Right cardiac atrium (tissue), 5 donors: ENCODE measurements at places on chromosomes 6 and 20. TPM values are rescaled to one million over a fixed set of nuclear protein-coding genes. Genes with fewer than 3 reads are reported as not detected.

MEP1A gene
- not detected for total RNA-seq

GRCh38 chr6:24257282-24257681, 100.6 kb downstream of the DCDC2 start:
- DNase-seq: no peak

GRCh38 chr20:48626226-48626937, 201.4 kb downstream of the PREX1 start:
- DNase-seq: no peak

DNA sequence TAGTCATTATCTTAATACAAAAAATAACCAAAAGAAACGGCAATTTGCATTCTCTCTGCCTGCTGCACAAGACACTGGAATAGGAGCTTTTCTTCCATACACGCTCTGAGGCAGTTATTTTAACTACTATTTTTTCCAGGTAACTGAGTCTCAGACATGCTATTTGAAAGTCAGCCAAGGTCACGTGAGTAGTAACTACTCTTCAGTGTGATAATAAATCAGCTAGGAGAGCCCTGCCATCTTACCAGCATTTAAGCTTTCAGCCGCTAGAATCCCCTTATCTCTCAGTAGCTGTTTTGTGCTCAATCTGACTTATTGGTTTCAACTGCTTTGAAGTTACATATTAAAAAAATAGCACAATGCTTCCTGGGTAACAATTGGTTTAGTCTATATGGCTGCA, 84.5 kb downstream of the NRN1 start:
- DNase-seq: no peak

- no peak for DNase-seq
These were observed 34.7 kb downstream of the CD24 start for GRCh38 chr6:106939848-106940247.

GRCh38 chr20:46200582-46201570, 82.8 kb downstream of the CD40 start:
- peak; percentile 57 for DNase-seq

DNA sequence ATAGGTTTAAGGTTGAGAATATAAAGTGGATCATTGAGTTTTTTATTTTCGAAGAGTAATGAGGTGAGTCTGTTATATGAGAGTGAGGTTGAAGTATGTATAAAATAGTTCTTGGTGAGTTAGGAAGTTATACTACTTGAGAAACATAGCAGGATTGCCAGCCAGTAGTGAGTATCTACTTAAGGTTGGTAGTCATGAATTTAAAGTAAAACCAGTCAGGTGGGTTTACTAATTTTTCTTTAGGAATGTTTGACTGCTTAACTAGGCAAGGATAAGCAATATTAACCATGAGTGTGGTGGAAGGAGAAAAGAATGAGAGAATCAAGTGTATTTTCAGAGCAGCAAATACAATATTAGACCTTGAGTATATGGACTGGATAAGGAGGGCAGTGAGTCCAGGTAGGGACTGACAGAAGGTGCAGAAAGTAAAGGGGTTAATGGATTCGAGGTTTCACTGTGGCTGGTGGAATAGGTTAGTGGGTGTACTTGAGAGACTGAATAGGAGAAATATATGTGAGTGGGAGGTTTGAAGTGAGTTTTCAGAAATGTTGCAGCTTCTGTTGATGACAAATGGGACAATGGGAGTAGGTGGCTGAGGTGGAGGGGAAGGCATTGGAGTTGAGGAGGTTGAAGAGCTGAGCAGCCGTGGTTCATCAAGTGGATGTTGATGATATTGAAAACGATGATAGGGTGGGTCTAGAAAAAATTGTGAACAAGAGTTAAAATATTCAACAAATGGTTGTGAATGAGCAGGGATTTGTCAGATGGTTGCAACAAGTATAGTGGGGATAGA, 232.5 kb upstream of the ASCC3 start:
- no peak for DNase-seq

- DNase-seq: no peak
These were observed 13.3 kb upstream of the RIPOR2 start for GRCh38 chr6:24949020-24949569.

SPEF1 gene
- 0.50 TPM for total RNA-seq

CASP8AP2 gene
- 16.0 TPM for total RNA-seq

- DNase-seq: no peak
These were observed 57.9 kb downstream of the SAMD5 start for GRCh38 chr6:147566244-147566898.

DNA sequence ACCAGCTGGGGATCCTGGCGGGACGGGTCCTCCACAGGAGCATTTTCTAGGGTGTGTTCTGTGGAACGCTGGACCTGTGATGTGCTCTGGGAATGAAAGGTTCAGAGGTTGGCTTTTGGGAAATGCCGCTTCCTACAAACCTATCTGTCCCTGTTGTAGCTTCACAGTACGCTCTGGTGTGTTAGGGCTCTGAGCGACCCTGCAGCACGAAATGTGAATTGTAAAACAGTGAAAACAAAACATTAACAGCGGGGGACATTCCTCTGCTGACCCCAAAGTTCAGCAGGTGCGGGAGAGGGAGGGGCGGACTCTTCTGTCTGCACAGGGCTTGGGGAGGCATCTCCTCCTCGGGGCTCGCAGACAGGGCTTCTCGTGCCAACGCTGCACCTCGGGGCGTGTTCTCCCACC, 155.9 kb downstream of the NRN1 start:
- DNase-seq: no peak

ASIP gene
- 0.67 TPM for total RNA-seq

PBOV1 gene
- total RNA-seq: not detected

MICB gene
- 1.6 TPM for total RNA-seq

DNA sequence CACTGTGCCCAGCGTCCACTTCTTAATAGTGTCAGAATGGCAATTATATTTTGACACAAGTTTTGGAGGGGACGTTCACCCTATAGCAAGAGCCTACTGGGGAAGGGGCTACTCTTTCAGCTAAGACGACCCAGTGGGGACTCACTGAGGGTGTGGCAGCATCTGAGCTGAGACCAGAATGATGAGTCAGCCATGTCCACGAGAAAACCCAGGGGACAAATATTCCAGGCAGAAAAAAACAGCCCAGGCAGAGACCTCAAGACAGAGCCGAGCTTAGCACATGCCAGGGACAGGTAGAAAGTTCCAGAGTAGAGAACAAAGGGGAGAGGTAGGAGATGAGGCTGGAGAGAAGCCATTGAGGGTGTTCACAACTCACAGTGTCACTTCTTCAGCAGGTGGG, 11.2 kb downstream of the CNBD2 start:
- DNase-seq: no peak

GRCh38 chr6:142702501-142703460, 242.2 kb downstream of the HIVEP2 start:
- DNase-seq: peak; percentile 69

DNA sequence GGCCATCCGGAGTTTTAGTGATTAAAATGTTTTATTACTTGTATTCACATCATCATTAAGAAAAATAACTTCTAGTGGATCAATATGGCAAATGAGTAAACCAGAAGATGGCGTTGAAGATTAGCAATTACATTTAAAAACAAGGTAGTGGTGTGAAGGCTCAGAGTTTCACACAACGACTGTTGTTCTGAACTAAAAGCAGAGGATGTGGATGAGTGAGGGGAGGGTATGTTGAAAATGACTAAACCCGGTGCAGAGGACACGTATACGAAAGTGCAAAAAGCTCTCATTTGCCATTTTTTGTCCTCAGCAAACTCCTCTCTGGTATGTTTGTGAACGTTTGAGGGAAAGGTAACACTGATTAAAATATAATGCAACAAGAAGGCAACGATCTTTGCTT, 1.9 kb upstream of the IRF4 start:
- DNase-seq: no peak

CD2AP gene
- 12.1 TPM for total RNA-seq

GRCh38 chr6:29791786-29792122, 35.9 kb upstream of the HLA-G start:
- peak; percentile 33 for DNase-seq

EPPIN gene
- total RNA-seq: 0.09 TPM

GRCh38 chr6:71349395-71349794, 60.8 kb downstream of the OGFRL1 start:
- no peak for DNase-seq

DNA sequence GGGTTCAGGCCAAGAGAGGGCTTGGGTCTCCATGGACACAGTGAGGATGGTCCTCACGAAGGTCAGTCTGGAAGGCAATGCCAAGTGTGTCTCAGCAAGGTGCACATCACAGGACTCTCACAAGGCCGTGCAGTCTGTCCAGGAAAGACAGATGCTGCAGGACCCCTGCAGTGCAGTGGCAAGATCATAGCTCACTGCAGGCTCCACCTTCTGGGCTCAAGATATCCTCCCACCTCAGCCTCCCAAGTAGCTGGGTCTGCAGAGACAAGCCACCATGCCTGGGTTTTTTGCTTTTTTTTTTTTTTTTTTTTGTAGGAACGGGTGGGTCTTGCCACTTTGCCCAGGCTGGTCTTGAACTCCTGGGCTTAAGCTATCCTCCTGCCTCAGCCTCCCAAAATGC, 26.4 kb downstream of the ZMYND8 start:
- DNase-seq: no peak

MKKS gene
- total RNA-seq: 25.5 TPM

DNA sequence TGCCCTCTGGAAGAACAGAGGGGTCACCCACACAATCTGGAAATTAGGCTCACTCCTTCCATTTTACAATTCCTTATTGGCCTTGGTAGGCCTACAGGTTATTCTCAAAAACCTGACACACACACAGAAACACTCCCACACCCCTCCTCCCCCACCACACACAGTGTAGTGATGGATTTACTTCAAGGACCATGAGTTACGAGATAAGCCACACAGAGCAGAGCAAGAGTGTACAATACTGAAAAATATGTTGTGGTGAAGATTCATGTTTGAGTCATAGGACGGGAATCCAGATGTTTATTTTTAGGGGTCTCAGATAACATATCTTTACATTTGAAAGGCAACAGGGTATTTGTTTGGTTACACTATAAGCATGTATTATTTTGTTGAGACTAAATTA, 291.9 kb downstream of the PLCB1 start:
- DNase-seq: no peak

SIRPB1 gene
- total RNA-seq: 7.2 TPM

- DNase-seq: no peak
These were observed 6.4 kb upstream of the COL9A1 start for GRCh38 chr6:70309243-70309642.

GRCh38 chr6:82113231-82113630, 134.3 kb downstream of the IBTK start:
- DNase-seq: no peak

RHAG gene
- 1.3 TPM for total RNA-seq

MLN gene
- total RNA-seq: not detected

DNA sequence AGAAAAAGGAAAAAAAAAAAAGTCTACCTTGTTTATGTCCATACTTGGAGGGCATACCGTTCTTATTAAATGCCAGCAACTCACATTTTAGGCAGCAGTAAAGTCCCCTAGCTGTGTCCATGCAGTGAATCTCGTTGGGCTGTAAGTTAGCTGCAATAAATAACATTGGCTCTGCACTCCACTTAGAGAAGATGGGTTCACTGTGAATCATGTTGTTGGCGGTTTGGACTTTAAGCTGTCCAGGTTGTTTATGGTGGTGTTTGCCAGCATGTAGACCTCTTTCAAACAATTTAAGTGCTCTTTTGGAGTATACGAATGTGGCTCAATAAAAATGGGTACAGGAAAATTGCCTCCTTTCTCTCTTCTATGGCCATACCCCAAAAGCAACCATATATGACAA, 127.4 kb downstream of the ZNF217 start:
- DNase-seq: no peak

SLC17A3 gene
- total RNA-seq: 0.34 TPM

GRCh38 chr6:36413489-36414480, 26.3 kb upstream of the ETV7 start:
- no peak for DNase-seq

GRCh38 chr20:6954219-6954618, 186.7 kb downstream of the BMP2 start:
- no peak for DNase-seq

GRCh38 chr6:151154418-151154817, 85.3 kb upstream of the AKAP12 start:
- DNase-seq: peak; percentile 88

DNA sequence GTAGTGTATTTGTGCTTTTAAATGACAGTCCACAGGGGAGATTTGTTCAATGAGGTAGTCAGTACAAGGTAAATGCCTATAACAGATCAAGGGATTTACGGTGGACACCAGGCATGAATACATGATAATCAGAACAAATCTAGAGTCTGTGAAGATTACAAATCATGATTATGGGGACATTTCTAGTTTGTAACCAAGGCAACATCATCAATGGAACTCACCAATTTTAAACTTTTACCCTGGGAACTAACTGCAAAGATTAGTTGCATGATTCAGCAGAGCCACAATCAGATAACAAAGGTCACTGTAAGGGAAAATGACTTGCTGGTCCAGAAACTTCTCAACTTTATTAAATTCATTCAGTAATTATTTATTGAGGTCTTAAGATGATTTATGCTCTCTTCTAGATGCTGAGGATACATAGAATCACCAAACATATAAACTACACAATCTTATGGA, at the start of gene CRISP1:
Gene CRISP1 (minus strand): TSS at position 51 of the 459 bp plus-strand sequence. CDS start 9,135 bp downstream, outside the sequence.
- DNase-seq: no peak

ADGRF5 gene
- total RNA-seq: 38.1 TPM

CABLES2 gene
- 17.7 TPM for total RNA-seq

TXNDC5 gene
- total RNA-seq: 58.0 TPM

POM121L2 gene
- total RNA-seq: not detected

- DNase-seq: no peak
These were observed 32.5 kb upstream of the MAS1L start for GRCh38 chr6:29520232-29520631.

DNA sequence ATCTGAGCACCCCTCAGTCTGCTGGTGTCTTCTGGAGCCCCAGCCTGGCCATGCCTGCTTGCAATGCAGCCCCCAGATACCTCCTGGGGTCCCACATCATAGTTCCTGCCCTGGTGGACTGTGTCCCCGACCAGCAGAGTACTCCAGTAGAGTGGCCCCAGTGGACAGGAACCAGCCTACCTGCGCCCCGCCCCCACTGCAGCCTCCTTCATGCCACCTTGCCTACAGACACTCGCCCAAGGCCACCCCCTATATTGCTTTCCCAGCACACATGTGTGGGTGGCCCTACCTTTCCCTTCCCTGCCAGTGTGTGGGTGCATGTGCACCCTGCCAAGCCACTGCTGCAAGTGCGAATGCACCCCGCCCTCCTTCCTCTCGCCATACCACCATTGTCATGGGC, 204.0 kb downstream of the EDN1 start:
- no peak for DNase-seq

PDCD2 gene
- total RNA-seq: 30.3 TPM

MRPL14 gene
- 37.4 TPM for total RNA-seq

C2 gene
- total RNA-seq: 11.4 TPM

DNA sequence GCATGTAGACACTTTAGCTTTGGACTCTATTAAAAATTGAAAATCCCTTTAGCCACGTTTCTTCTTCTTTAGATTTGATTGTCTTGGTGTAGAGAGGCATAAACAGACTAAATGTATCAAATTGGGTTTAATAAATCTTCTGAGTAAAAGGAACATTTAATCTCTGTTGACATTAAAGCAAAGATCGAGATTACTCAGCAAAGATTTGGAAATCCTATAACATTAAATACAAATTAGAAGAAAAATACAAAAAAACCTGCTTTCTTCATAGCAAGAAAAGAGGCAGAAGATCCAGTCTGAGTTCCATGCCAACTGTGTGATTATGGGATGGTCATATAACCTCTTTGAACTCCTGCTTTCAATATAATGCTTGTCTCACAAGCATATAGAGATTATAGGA, 172.3 kb downstream of the GJA1 start:
- no peak for DNase-seq

FNDC1 gene
- total RNA-seq: 0.36 TPM

RNF8 gene
- total RNA-seq: 18.0 TPM

FERMT1 gene
- total RNA-seq: 1.7 TPM

GRCh38 chr6:114108119-114109002, 137.4 kb upstream of the HDAC2 start:
- DNase-seq: peak; percentile 86
